G401 (cell line): ENCODE measurements at places on chromosomes 5 and 9. TPM values are rescaled to one million over a fixed set of nuclear protein-coding genes. Genes with fewer than 3 reads are reported as not detected.

The IFNB1 gene
- not detected in 2 replicates for total RNA-seq

The AMBP gene
- not detected in 2 replicates for total RNA-seq

The ERCC8 gene
- total RNA-seq = 19.5 and 25.2 TPM in 2 replicates

The TAF11L13 gene
- total RNA-seq = not detected in 2 replicates

The UBAC1 gene
- total RNA-seq = 93.7 and 104 TPM in 2 replicates

The ACTBL2 gene
- total RNA-seq = not detected in 2 replicates

The LVRN gene
- total RNA-seq = not detected in 2 replicates

The WDR38 gene
- total RNA-seq = 0.62 TPM in 1 of 2 replicates, not detected in the other

The AJM1 gene
- 0.49 and 1.1 TPM in 2 replicates for total RNA-seq
